Iris pigment epithelial cell (primary cell): ENCODE measurements at places on chromosomes 4 and X.

DNA sequence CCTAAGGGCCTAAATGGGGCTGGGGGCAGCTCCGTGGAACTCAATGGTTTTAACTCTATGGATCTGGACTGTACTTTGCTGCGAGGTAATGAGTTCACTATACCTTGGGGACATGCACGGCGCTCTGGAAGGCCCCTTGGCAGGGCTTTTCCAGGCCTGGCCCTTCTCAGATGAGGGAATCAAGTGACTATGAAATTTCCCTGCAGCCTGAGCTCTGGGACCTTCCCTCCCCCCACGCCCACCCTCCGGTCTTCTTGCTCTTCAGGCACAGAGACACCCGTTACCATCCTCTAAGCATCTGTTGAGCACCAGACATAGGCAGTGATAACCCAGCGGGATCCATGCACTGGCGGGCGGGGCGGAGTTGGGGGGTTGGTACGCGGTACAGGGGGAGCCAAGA, 109.2 kb downstream of the PSAPL1 start:
- no peak for DNase-seq

- DNase-seq, result peak; percentile 96
These were observed 13.0 kb upstream of the ODAPH start for GRCh38 chr4:75542824-75543223.

DNA sequence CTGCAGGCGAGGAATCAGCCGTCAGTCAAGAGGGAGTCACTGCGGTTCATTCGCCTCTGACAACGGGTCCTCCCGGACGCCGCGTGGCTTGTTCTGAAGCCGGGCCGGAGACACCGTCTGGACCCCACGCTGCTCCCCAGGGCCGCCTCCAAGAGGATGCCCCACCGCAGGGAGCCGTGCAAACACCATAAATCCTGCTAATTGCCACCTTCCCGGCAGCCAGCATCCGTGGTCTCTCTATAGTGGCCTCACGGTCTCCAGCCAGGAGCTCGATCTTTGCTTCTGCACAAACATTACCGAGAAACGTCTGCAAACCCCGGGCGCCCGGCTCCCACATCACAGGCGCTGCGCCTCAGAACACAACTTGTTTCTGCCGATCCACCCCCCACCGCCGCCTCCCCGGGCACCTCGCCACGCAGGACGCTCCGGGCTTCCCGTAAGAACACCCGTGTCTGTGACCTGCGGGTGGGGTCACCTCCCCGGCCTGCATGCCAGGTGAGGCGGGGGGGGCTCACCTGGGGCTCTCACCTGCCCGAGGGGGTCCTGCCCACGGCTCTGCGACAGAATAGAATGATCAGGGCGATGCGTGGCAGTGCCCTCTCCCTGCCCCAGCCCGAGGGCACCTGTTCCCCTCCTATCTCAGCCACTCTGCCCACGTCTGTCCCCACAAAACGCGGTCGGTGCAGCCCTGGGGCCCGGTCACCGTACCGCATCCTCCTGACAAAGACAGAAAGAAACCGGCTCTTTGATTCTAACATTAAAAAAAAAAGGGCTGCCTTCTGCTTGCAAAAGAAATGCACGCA, 32.4 kb upstream of the PPP2R3B start:
- DNase-seq, result no peak

DNA sequence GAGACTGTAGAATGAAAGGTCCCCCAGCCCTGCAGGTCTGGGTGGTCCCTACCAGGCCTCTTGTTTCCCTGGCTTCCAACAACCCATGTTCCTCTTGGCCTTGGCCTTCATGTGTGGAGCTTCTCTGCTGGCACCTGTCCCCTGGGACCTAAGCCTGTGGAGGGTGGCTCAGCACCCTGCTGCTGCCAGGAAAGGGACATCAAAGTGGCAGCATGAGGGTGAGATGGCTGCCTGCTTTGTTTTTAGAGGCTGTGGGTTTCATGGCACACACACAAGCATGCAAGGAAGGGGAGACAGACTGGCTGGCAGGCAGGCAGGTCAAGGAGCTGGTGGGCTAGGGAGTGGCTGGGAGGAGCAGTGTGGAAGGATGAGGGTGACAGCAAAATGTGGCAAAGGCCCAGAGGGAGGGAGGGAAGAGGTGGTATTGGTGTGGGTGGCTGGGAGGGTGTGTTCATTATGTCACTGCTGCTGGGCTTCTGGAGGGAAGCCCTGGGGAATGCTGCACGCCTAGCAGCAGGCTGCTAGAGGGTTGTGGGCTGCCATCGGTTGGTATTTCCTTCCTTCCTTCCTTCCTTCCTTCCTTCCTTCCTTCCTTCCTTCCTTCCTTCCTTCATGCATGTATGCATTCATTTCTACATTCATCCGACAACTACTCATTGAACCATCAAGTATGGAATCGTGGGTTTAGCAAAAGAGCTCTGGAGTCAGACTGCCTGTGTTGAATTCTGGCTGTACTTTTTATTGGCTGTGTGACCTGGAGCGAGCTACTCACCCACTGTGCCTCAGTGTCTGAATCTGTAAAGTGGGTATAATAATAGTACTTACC, 128.7 kb upstream of the PJA1 start:
- no peak for DNase-seq

DNA sequence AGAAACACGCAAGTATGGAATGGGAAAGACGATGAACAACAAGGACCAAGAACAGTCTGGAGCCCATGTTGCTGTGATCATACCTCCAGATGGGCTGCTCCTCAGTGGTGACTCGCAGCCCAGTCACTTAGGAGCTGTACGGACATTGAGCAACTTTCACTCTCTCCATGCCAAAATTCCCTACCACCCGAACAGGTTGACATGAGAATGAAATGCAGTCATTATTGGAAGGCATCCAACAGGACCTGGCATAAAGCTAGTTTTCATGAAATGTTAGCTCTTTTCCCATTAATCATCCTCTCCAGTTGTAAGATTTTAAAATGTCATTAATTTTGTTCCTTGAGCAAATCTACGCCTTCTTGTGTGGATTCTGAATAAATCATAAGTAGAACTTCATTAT, 82.7 kb upstream of the GPM6B start:
- peak; percentile 91 for DNase-seq

DNA sequence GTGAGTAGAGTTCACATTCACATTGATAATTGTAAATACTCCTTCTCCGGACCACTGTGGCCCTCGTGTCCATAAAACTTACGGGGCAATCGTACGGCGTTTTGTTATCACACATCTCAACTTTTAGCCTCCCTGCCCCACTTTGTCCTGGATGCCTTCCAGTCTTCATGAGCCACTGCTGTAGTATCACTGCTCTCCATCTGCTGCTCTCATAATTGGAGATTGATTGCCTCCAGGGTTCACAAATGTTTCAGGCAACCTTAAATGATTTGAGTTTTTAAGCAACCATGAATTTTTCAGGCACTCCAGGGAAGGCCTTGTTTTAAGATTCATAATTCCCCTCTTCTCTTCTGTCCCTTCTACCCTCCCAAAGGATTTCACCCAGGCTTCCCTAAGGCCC, 28.4 kb downstream of the ALPK1 start:
- DNase-seq, result no peak

DNA sequence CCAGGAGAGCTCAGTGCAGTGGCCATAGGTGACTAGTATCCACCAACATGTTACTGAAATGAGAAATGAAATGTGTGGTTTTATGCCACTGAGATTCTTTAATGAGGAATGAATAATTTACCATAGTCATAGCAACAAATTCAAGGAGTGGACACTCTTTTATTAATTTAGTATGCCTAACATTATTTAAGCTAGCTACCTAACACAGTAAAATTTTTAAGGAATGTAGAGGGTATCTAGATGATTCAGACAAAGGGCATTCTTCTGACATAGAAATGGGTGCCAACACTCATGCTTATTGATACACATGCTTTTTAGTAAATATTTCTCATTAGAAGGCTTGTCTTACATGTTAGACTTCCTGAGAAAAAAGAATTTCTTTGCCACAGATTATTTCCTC, 33.3 kb upstream of the SULT1B1 start:
- no peak for DNase-seq

DNA sequence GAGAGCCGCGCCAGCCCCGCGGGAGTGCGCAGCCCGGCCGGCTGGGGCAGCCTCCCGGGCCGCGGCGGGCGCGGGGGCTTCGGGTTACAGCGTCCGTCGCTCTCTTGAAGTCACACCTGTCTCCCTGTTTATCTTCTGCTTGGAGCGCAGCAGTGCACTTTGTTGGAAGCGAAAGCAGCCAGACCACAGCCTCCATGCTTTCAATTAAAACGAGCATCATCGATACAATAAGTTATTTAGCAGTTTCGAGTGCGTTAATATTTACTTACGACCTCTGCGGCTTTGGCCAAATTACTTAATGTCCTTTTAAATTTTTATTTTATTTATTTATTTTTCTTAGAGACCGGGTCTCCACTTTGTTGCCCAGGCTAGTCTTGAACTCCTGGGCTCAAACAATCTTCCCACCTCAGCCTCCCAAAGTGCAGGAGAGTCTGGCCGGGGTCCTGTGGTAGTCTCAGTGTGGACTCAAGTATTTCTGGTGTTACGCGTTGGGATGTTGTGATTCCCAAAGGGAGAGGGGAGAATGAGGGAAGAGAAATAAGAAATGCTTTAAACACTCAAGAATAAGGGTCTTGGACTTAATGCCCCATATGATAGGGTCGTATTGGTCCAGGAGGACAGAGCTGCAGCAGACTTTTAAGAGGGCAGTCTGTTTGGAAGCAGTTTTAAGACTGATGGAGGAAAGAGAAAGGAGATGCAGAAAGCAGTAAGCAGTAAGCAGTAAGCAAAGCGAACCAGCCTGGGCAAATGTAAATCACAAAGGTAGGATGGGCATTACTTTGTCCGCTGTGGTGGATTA, 504 bp upstream of the PDLIM3 start:
- no peak for DNase-seq

GRCh38 chrX:131704136-131704695, 160.3 kb downstream of the OR13H1 start:
- peak; percentile 69 for DNase-seq

GRCh38 chr4:118974758-118975157, 86.1 kb downstream of the SYNPO2 start:
- DNase-seq, result peak; percentile 66

GRCh38 chrX:53253293-53254020, 27.9 kb downstream of the IQSEC2 start:
- DNase-seq, result no peak

DNA sequence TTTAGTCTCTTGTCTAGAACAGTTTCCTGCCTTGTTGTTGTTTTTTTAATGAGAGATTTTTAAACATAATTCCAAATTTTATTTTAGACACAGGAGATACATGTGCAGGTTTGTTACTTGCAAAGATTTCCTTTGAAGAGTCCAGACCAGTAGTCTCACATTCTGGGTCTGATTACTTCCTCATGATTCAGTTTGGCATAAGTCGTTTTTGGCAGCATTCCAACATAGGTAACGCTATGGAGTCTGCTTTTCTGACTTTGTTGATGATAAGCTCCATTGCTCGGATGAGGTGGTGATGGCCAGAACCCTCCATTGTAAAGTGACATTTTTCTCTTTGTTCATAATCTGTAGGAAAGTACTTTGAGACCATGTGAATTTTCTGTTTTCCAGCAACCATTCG, 74.7 kb downstream of the CLCN4 start:
- DNase-seq, result no peak

GRCh38 chr4:103497692-103498091, 222.1 kb downstream of the TACR3 start:
- no peak for DNase-seq

- DNase-seq, result no peak
These were observed 9.3 kb upstream of the PRMT9 start for GRCh38 chr4:147693218-147693617.

GRCh38 chr4:69759189-69759604, 1.2 kb downstream of the SULT1B1 start:
- DNase-seq, result peak; percentile 77

DNA sequence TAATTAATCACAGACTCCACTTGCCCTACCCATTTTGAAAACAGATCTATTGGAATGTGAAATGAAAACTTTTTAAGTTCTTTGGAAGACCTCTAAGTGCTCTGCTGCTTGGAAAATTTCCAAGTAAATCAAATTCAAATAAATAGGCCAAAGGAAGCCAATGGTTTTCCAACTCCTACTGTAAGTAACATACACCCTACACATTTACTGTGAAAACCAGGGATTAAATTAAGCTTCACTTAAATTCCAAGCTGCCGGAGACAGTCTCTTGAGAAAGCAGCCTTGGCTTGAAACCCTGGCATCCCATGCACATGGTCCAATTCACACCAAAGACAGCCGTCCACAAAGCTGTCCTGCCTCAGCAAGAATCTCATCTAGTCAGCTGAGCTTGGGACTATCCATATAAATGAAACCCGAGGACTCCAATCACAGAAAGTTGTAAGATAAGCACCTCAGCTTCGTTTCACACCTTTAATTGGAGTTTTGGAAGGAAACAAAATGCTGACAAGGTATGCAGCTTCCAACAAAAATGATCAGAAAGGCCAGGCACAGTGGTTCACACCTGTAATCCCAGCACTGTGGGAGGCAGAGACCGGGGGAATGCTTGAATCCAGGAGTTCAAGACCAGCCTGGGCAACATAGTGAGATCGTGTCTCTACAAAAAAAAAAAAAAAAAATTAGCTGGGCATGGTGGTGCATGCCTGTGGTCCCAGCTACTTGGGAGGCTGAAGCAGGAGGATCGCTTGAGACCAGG, 88.6 kb downstream of the APBB2 start:
- DNase-seq, result no peak

DNA sequence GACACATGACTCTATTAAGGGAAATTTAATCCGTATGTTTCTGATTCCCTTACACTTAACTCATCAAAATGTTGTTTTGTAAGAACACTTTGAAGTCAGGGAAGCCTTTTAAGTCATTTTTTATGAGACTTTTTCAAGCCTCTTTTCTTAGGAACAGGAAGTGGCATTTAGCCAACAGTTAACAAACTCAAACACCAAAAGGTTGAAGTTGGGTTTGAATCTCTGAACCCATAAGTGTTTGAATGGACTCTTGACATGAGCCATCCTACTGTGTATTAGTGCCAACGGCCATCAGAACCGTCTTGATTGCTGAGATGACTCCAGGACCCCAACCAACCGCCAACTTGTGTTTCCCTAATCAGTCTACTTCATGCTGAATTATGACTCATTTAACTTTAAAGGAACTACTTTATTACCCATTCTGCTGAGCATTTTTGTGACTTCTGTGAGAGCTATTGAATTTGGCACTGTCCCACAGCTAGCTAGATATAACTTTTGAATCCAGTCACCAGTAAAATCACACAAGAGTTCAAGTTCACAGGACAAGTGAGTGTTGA, 209.1 kb upstream of the FAT1 start:
- peak; percentile 60 for DNase-seq

DNA sequence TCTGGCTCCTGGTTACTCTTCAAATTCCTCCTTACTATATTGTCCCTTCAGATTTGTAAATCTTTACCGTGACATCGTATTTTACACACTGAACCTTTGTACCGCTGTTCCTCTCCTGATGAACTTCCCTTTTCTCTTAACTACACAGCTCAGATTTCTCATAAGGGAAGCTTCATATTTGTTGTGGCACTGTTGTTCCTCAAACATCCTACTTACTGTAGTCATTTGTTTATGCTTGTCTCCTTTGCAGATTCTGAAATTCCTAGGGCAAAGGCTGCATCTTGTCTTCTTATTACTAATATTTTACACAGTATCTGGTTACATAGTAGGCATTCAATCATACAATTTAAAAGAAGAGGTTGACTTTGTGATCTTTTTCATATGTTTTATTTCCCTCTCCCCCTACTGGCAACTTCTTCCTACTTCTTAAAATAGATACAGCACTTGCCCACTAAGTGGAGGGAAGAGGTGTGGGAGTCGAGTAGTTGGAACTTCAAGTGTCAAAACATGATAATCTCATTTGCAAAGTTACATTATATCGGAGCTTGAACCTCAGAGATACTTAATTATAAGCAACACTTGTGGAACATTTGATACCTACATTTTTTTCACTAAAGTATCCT, 50.0 kb downstream of the TET2 start:
- DNase-seq, result peak; percentile 50

- DNase-seq, result peak; percentile 10
These were observed 63.4 kb downstream of the LCORL start for GRCh38 chr4:17958181-17958580.

GRCh38 chrX:136856551-136856950, 24.0 kb downstream of the RBMX start:
- DNase-seq, result no peak
